T-helper 1 cell treated with Interleukin-12 subunit alpha and Interleukin-12 subunit beta and Interleukin-4 antibody, amounts not matched to agents 30 ng/mL and 1 ng/mL, for 36 hours (primary cell): ENCODE measurements at places on chromosomes 1 and 21. TPM values are rescaled to one million over a fixed set of nuclear protein-coding genes. Genes with fewer than 3 reads are reported as not detected.

Gene PDZK1IP1
- total RNA-seq: not detected in 2 replicates

Gene AMPD2
- total RNA-seq: 88.5 and 93.2 TPM in 2 replicates

Gene SYPL2
- total RNA-seq: not detected in 2 replicates

Gene DNASE2B
- not detected in 2 replicates for total RNA-seq

Gene LRRC7
- 0.29 and 0.54 TPM in 2 replicates for total RNA-seq

Gene OR2M3
- not detected in 2 replicates for total RNA-seq

Gene FAM72B
- 13.6 and 13.9 TPM in 2 replicates for total RNA-seq

Gene LINGO4
- total RNA-seq: 0.10 and 0.12 TPM in 2 replicates

Gene RNASEL
- 5.3 and 6.0 TPM in 2 replicates for total RNA-seq

Gene RGS8
- total RNA-seq: 0.17 TPM in 1 of 2 replicates, not detected in the other

Gene TRIM63
- not detected in 2 replicates for total RNA-seq

Gene S100A9
- 2.4 and 3.9 TPM in 2 replicates for total RNA-seq

Gene EPHA10
- 0.05 TPM in 1 of 2 replicates, not detected in the other for total RNA-seq

Gene SNRPE
- total RNA-seq: 132 and 133 TPM in 2 replicates

Gene KANK4
- total RNA-seq: not detected in 2 replicates

Gene C8A
- not detected in 2 replicates for total RNA-seq

Gene HAO2
- total RNA-seq: not detected in 2 replicates

Gene RIPK4
- not detected in 2 replicates for total RNA-seq

Gene MARCKSL1
- 26.1 and 26.7 TPM in 2 replicates for total RNA-seq

Gene VPS45
- total RNA-seq: 31.3 and 33.8 TPM in 2 replicates

Gene SEC16B
- total RNA-seq: not detected in 2 replicates

Gene PACC1
- 15.5 and 19.7 TPM in 2 replicates for total RNA-seq

Gene SNRNP40
- total RNA-seq: 96.7 and 97.9 TPM in 2 replicates

Gene KCNE2
- not detected in 2 replicates for total RNA-seq

Gene FAM78B
- total RNA-seq: 0.86 and 0.93 TPM in 2 replicates

Gene BRDT
- total RNA-seq: 0.25 TPM in 1 of 2 replicates, not detected in the other

Gene SRSF4
- 118 and 120 TPM in 2 replicates for total RNA-seq

Gene ALG14
- total RNA-seq: 2.4 and 4.4 TPM in 2 replicates

Gene XCL2
- 4.1 and 8.9 TPM in 2 replicates for total RNA-seq

Gene FNDC10
- 6.9 and 8.8 TPM in 2 replicates for total RNA-seq

Gene LENEP
- 0.93 and 0.98 TPM in 2 replicates for total RNA-seq

Gene KRTAP20-1
- not detected in 2 replicates for total RNA-seq

Gene RBM11
- total RNA-seq: 0.25 and 0.56 TPM in 2 replicates

Gene KMO
- total RNA-seq: not detected in 2 replicates

Gene LCE1B
- total RNA-seq: not detected in 2 replicates

Gene EXTL1
- total RNA-seq: not detected in 2 replicates

Gene TRIM62
- total RNA-seq: 9.2 and 10.4 TPM in 2 replicates

Gene RNU1-1
- 2,156 and 2,251 TPM in 2 replicates for total RNA-seq

Gene OR2T12
- total RNA-seq: not detected in 2 replicates

Gene GJC2
- 0.88 and 1.0 TPM in 2 replicates for total RNA-seq

Gene PROK1
- 0.15 TPM in 1 of 2 replicates, not detected in the other for total RNA-seq

Gene NR5A2
- total RNA-seq: 0.32 and 0.42 TPM in 2 replicates

Gene KRTAP13-2
- not detected in 2 replicates for total RNA-seq

Gene ITLN2
- total RNA-seq: not detected in 2 replicates

Gene CACNA1E
- 0.05 TPM in 2 replicates for total RNA-seq

Gene FDPS
- 194 and 195 TPM in 2 replicates for total RNA-seq

Gene SSX2IP
- total RNA-seq: 14.8 and 15.6 TPM in 2 replicates

Gene PTCH2
- 0.98 and 1.3 TPM in 2 replicates for total RNA-seq

Gene PROX1
- not detected in 2 replicates for total RNA-seq

Gene AIM2
- total RNA-seq: 11.6 and 13.8 TPM in 2 replicates

Gene FCRLB
- 0.17 and 0.20 TPM in 2 replicates for total RNA-seq

Gene CHD5
- total RNA-seq: 2.3 TPM in 2 replicates

Gene SPRR5
- total RNA-seq: not detected in 2 replicates

Gene NCF2
- total RNA-seq: 25.8 and 28.1 TPM in 2 replicates

Gene LAMC2
- total RNA-seq: 2.1 TPM in 2 replicates

Gene VSIG8
- total RNA-seq: not detected in 2 replicates
